ENCODE measurements at places on chromosomes 16 and 17. TPM values are rescaled to one million over a fixed set of nuclear protein-coding genes. Genes with fewer than 3 reads are reported as not detected.

DNA sequence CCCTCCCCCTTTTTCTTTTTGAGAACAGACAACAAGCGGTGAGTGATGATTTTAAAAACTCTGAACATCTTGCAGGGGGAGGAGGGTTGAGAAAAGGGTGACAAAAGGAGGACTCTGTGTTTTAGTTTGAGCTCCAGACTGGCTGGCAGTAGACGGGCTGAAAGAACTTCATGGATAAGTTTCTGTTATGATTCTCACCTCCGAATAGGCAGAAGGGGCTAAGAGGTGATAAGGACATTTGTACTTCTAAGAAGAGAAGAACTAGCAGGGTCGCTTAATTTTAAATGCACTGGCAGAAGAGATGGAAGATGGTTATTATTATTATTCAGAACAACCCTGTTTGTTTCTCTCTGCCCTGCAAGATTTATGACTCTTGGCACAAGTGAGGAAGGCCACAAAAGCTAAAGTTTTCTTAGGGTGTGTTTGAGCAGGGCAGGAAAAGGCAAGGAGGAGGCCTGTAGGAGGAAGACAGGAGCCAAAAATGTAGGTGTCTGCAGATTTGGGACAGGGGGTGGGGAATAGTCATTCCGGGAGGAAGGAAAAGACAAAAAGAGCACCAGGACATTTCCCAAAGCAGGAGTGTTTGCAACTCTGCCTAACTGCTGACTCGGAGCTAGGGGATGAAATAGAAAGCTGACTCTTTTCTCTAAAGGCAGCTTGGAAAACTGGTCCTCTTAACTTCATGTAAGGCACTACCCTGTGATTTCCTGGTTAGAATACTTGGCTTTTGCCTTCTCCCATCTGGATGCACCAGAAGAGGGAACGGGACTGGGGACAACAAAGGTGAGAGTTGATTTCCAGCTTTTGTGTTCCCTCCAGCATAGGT is 11.9 kb upstream of the HOXB2 start:
- H3K4me3 ChIP-seq: no peak overlapping the region
- H3K36me3 ChIP-seq: no peaks in the 10 kb centered on the region
- peaks cover 2% of the 10 kb centered on the region for H3K4me1 ChIP-seq
- H3K27ac ChIP-seq: no peak overlapping the region
- no peak for DNase-seq

DNA sequence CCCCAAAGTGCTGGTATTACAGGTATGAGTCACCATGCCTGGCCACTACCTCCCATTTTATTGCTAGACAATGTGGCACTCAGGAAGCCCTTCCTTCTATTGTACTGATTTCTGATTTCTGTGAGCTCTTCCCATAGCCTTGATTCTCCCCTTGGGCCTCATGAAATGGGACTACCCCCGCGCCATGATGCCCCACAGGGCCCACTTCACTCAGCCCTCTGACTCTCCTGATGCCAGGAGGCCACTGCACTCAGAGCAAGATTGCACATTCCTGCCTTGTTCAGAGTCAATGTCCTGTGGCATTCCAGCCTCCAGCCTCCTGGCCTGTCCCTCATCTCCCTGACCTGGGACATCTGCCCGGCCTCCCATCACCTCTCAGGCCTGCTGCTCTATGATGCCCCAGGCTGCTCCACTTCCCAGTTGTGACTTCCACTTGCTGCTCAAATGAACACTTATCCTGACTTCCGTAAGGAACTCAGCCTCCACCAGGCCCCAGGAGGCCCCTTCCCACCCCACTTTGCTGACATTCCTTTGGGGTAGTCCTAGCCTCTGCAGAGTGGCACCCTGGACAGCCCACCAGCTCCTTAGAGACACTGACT is 66.6 kb upstream of the KSR1 start:
- H3K36me3 ChIP-seq: no peaks in the 10 kb centered on the region
- H3K27me3 ChIP-seq: peaks cover under 1% of the 10 kb centered on the region
- DNase-seq: no peak
- no peak overlapping the region for H3K4me3 ChIP-seq
- H3K27ac ChIP-seq: no peak overlapping the region

DNA sequence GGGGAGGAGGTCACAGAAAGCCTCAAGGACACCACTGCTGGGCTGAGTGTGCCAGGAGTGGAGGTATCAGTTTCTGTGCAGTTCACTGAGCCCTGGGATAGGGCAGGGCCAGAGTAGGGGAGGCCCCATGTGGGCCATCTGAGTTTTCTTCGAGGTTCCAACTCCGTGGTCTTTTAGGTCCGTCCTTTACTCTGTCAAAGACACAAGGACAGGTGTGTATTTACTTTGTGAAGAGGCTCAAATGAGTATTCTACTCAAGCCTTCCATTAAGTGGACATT is 59.5 kb downstream of the USP22 start:
- H3K27ac ChIP-seq: no peak overlapping the region
- no peaks in the 10 kb centered on the region for H3K4me1 ChIP-seq
- H3K4me3 ChIP-seq: no peak overlapping the region
- DNase-seq: no peak
- no peaks in the 10 kb centered on the region for H3K27me3 ChIP-seq
- H3K36me3 ChIP-seq: no peaks in the 10 kb centered on the region

DNA sequence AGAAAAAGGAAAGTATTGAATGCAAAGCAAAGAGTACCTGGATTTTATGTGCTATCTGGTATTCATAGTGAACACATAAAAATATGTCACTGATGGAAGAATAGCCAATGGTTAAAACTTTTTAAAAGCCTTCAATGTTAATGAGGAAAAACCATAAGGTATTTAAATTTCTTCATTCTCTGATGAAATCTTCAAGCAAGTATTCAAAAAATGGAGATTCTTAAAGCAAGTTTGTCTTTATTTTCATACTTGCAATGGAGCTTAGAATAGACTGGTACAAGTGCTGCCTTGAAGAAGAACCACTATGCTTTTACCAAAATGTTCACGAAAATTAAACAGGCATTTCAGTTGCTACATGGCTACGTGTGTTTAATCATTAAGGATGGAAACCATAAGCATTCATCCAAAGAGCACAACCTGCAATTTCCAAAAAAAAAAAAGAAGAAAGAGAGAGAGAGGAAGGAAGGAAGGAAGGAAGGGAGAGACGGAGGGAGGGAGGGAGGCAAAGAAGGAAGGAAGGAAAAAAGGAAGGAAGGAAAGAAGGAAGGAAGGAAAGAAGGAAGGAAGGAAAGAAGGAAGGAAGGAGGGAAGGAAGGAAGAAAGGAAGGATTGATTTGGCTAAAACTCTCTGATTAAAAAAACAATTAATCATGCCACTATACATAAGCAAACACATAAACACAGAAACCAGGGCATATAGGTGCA is 17.6 kb downstream of the HS3ST3A1 start:
- H3K27me3 ChIP-seq: no peaks in the 10 kb centered on the region
- H3K4me1 ChIP-seq: no peaks in the 10 kb centered on the region
- no peaks in the 10 kb centered on the region for H3K36me3 ChIP-seq
- no peak overlapping the region for H3K27ac ChIP-seq

DNA sequence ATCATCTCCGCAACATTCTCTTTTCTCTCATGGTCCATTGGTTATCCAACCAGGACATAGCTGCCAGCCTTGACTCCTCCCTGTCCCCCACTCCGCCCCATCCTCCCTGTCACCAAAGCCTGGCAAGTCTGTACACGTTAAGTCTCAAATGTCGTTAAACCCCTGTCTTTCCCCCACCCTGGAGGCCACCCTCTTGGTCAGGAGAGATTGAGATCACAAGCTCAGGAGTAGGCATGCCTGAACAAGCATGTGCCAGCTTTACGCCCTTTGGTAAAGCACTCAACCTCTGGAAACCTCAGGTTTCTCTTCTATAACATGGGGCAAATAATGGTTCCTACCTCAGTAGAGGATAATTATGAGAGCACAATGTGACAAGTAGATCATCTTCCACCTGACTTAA is 38.1 kb upstream of the CCL1 start:
- no peak for DNase-seq
- H3K27me3 ChIP-seq: peaks cover 8% of the 10 kb centered on the region
- H3K36me3 ChIP-seq: no peaks in the 10 kb centered on the region
- H3K27ac ChIP-seq: no peak overlapping the region
- no peaks in the 10 kb centered on the region for H3K4me1 ChIP-seq
- no peak overlapping the region for H3K4me3 ChIP-seq

SLC38A7 gene
- 2.5 TPM for polyA plus RNA-seq
